ENCODE measurements at places on chromosomes 6 and 20.
A peak's percentile ranks its signal among the peaks of the same experiment; 100 is the strongest.

- no peak for DNase-seq
These were observed 39.0 kb downstream of the JAG1 start for GRCh38 chr20:10634683-10635411.

DNA sequence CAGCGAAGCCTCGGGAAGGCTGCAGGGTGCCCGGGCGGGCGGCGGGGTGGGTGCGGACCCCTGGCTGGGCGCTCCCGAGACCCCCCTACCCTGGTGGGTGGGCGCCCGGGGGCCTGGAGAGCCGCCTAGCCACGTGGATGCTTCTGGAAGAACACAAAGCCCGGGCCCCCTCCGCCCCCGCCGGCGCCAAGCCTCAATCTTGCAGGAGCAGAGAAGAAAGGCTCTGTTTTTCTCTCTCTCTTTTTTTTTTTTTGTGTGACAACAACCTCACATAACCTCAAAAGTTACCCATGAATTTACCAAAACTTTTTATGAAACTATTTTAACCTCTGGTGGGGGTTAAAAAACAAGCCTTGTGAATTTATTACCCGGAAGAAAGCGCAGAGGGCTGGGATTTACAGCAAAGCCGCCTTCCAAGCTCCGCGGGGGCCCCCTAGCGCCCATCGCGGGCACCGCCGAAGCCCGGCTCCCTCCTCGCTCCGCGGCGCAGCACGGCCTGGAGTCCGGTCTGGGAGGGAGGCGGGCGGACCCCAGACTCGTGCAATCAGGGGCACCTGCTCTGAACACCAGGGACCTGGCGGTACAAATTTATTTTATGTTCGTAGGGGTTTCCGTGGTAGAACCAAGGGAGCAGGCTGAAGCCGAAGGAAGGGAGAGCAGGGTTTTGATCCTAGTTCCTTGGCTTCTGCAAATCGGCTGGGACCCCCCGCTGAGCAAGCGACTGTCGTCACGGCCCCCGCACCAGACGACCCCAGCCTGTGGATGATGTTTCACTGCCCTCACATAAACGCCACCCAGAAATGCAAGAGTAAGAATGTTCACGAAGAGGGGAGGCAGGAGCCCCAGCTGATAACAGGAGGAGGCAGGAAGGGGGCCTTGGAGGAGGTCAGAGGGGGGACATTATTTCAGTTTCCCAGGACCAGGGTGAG lies 58.9 kb downstream of the ZNF831 start:
- DNase-seq: peak; percentile 76

- DNase-seq: no peak
These were observed 39.6 kb upstream of the NOX3 start for GRCh38 chr6:155495011-155495768.

DNA sequence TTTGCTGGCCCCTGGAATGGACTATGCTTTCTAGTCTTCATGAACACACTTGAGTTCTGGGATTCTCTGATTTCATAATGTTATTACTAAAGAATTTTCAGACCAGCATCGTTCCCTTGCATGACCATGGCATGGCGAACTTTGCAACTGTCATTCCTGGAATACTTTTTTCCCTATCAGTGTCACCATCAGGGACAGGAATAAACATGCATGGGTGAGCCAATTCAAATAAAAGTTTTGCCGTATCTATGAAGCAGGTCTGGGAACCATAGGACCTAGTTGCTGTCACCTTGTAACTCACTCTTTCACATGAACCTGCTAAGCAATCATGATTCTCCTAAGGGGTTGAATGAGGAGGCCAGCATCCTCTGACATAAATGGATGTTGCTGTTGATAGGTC lies 68.2 kb upstream of the AGPAT4 start:
- DNase-seq: no peak

DNA sequence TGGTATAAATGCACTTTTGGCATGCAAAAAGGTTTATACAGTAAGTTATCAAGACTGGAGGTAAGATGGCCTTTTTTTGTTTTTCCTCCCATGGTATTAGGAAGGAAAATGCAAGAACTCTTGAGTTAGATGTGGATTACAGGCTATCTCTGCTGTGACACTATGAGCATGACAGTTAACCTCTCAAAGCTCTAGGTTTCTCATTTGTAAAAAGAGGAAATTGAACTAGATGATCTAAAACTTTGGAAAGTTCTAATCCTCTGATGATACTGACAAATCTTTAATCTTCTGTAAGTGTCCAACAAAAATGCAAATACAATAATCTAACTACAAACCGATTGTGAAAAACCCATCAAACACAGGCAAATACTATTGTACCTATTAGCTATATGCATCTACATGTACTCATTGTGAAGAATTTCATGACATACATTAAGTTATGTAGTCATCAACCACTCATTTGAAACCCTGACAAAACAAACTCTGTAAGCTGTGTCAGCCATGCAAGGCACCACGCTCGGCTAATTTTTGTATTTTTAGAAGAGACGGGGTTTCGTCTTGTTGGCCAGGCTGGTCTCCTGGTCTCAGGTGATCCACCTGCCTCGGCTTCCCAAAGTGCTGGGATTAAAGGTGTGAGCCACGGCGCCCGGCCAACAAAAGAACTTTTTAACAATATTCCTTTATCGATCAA lies 4.2 kb downstream of the CDK19 start:
- no peak for DNase-seq

GRCh38 chr6:42727627-42728026 lies 5.2 kb upstream of the PRPH2 start:
- DNase-seq: no peak

DNA sequence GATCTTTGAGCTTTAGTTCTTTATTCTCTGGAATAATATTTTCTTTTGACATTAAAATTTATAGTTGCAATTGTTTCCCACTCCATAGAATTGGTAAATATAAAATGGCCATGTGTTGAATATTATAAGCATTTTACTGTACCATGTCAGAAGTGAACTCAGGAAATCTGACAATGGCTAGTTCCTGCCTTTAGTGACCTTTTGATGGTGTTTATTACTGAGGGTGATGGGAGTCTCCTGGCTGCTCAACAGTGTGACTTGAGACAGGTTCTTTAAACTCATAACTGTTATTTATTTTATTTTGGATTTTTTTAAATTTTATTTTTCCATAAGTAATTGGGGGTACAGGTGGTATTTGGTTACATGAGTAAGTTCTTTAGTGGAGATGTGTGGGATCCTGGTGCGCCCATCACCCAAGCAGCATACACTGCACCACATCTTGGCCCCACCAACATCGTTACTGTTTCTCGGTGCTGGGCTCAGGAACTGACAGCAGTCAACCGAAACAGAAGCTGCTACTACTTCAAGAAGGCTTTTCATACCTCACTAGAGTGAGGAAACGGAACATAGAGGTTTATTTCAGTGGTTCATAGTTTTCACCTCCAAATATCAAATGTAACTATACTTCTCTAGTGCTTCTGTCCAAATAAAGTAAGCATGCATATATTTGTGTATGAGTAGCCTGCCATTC lies 90.4 kb downstream of the PLEKHG1 start:
- no peak for DNase-seq

DNA sequence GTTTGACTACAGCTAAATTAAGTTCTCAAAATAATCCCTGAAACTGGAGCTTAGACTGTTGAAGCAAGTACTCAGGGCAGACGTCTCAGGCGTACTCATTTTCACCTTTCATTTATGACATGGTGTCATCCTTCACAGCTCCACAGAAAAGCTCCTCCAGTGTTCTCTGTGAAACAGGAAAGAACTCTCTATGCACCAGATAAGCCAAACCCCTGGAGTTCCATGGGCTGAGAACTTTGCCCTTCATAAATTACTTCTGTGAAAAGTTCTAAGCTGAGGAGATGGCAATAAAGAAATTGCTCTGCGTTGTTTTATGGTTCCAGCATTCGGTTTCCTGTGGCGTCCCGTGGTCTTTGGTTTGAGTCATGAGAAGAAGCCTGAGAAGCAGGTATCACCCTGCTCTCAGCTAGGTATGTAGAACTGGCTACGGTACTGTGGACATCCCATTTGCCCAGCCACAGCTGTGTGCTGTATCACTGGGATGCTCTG lies 20.2 kb upstream of the RREB1 start:
- peak; percentile 25 for DNase-seq

- DNase-seq: no peak
These were observed 55.0 kb downstream of the CDKAL1 start for GRCh38 chr6:20589266-20589665.

GRCh38 chr6:99501762-99502161 lies 13.5 kb downstream of the USP45 start:
- no peak for DNase-seq

DNA sequence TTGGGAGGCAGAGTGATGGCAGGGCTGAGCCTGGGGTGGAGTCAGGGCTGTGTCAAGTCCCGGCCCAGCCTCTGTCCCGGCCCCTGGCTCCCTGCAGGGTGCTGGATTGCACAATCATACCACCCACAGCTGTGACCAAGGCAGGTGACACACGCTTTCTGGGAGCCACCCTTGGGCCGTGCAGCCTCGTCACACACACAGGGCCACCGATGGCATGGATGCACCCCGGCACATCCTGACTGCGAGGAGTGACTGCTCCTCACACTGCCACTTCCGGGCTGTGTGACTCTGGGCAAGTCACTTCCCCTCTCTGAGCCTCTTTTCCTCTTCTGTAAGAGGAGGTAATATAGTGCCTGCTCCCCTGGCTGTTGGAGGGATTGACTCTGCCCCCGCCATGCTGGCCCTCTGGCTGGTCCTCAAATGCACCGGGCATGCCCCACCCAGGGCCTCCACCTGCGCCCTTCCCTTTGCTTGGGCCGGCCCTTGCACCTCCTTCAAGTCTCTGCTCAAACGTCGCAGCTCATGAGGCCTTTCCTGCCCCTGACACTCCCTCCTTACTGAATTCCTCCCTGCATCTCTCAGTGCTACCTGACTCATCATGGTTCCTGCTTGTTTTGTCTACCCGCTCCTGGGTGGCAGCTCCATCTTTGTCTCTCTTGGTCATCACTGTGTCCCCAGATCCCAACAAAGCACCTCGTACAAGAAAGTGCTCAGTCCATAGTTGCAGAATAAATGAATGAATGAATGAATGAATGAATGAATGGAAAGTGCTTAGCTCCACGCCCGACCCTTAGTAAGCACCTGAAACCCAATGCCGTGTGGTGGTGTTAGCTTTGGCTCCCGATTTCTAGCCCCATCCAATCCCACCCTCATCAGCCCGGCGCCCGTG lies 93.5 kb downstream of the CEBPB start:
- no peak for DNase-seq

- no peak for DNase-seq
These were observed 282.1 kb upstream of the PRDM1 start for GRCh38 chr6:105804000-105804399.

- DNase-seq: no peak
These were observed 42.8 kb downstream of the MMS22L start for GRCh38 chr6:97240222-97240621.

DNA sequence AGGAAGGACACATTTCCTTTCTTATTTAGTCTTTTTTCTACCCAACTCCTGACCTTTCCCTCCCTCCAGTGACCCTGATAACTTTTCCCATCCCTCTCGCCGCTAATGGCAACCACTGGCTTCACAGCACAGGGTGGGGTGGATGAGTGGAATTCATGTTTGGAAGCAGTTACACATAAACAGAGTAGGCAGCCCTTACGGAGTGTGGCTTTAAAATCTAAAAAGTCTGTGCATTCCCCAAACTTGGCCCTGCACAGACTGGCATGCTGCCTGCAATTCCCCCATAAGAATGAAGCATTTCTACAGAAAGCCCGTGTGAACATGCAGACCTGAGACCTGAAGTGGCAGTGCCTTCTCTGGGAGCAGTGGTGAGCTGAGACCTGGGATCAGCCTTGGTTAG lies 275.9 kb upstream of the PRND start:
- DNase-seq: no peak

DNA sequence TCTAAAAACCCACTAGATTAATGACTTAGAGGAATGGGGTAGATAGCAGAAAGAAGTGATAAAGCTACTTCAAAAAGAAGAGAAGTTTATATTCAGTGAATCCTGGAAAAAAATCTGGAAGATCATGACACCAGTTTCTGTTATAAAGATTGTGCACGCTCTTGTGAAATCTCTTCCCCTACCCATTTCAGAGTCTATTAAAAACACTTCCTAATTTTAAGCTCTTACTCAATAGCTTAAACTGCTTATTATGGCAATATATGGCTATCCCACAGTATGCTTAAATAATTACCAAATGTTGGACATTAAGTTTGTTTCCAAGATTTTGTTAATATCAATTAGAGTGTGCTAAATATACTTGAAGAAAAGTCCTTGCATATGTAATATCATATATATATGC lies 585.3 kb upstream of the MAN1A1 start:
- DNase-seq: no peak

- no peak for DNase-seq
These were observed 28.6 kb downstream of the GPX5 start for GRCh38 chr6:28553986-28554881.

GRCh38 chr6:80586242-80586641 lies 479.8 kb downstream of the BCKDHB start:
- DNase-seq: no peak

GRCh38 chr6:27811451-27811772 lies 100.8 kb downstream of the OR2B2 start:
- no peak for DNase-seq

DNA sequence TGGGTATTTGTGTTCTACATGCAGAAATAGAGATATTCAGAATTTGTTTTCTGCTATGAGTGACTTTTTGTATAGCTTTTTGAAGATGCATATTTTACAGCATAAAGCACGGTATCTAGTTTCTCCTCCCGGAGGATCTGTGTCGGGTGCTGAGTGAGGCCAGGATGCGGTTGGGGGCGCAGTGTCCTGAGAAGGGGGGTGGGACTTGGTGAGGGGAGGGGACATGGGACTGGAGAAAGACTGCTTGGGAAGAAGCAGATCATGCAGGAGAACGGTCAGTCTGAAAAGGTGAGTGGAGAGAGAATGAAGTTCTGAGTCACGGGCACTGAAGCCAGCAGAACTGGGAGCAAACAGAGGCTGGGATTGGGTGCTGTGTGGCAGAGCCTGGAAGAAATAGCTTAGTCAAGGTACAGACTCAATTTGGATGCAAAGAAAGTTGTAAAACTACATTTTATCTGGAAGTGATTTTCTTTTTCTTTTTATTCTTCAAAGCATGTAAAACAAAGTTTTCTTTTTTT lies 44.0 kb downstream of the STX11 start:
- no peak for DNase-seq

- no peak for DNase-seq
These were observed 38.3 kb upstream of the FAM184A start for GRCh38 chr6:119116712-119117281.

GRCh38 chr6:121884091-121884490 lies 448.6 kb downstream of the GJA1 start:
- no peak for DNase-seq

- DNase-seq: no peak
These were observed 96.4 kb upstream of the TAB2 start for GRCh38 chr6:149220882-149221773.

Measured in central memory CD4-positive, alpha-beta T cell (primary cell).